ENCODE measurements at places on chromosomes 6 and 20.

- no peak for DNase-seq
These were observed 337.2 kb downstream of the SMOC2 start for GRCh38 chr6:168778201-168778600.

DNA sequence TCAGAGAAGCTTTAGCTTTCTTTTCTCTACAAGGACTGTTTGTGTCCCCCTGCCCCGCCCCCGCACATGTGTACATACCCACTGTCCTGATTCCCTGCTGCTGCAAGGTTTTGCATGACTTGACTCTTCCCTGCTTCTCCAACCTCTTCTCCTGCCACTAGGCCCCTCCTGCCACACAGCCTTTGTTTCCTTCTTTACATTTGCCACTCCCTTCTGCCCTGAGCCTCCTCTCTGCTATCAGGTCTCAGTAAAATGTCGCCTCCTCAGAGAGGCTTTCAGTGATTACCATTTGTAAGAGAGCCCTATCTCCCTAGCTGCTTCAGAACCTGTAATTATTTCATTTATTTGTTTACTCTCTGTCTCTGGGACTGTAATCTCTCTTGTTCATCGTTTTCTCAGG, 56.4 kb upstream of the VSTM2L start:
- no peak for DNase-seq

- DNase-seq: no peak
These were observed 204.8 kb downstream of the ADGB start for GRCh38 chr6:146803601-146804000.

DNA sequence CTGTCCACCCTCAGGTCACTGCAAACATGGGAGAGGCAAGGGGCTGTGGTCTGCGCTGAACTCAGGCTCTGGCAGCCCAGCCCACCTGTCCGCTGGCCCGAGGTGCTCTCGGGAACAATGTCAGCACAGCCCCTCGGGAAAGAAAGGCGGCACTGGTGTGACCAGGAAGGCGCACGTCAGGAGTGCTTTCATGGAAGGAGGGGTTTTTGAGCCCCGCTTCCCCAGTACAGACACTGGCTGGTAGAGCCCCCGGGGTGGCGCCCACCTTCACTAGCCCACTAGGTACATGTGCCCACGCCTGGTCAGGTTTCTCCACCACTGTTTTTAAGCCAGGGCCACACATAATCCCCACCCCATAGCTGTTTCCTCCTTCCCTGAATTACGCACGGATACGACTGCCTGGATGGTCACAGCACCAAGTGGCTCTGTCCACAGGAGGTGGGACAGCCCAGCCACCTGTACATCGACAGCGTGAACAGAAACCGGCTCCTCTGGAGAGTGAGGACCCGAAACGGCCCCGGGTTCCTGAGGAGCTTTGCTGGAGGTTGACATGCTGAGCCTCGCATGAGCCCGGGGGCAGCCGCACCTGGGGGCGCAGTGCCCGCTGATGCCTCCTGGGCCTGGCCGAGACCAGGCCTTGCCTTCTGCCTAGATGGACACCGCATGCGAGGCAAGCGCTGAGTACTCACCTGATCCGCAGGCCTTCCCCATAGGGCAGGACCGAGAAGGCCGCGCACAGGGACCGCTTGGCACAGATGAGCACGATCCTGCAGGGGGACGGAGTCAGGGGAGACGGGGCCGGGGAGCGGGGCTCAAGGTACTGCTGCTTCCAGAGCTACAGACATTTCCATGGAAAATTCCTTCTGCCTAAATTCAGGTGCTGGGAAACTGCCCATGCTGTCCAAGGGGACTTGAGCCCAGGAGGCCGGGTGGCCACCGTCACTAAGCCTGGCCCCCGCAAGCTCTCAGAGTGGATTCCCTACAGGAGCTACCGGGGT, 7.6 kb downstream of the RPS21 start:
- no peak for DNase-seq

All from memory B cell (primary cell).